ENCODE measurements at places on chromosomes 12 and 14.
A peak's percentile ranks its signal among the peaks of the same experiment; 100 is the strongest.

DNA sequence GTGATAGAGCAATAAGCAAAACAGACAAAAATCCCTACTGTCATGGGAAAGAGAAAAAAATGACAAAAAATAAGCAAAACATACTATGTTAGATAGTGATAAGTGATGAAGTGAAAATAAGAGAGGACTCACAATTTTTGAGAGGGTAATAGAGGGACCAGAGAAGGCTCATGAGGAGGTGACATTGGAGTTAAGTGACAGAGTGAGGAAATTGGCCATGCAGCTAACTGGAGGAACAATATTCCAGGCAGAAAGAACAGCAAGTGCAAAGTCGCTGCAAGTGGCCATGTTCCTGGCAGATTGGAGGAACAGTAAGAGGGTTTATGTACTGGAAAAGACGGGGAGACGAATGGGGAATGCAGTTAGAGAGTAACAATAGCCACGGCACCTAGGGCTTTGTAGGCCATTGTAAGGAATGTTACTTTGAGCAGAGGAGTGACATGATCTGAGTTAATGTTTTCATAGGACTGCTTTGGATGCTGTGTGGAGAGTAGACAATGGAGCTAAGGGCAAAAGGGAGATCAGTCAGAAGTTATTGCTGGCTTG is 1.4 kb upstream of the SAV1 start:
- DNase-seq: no peak

DNA sequence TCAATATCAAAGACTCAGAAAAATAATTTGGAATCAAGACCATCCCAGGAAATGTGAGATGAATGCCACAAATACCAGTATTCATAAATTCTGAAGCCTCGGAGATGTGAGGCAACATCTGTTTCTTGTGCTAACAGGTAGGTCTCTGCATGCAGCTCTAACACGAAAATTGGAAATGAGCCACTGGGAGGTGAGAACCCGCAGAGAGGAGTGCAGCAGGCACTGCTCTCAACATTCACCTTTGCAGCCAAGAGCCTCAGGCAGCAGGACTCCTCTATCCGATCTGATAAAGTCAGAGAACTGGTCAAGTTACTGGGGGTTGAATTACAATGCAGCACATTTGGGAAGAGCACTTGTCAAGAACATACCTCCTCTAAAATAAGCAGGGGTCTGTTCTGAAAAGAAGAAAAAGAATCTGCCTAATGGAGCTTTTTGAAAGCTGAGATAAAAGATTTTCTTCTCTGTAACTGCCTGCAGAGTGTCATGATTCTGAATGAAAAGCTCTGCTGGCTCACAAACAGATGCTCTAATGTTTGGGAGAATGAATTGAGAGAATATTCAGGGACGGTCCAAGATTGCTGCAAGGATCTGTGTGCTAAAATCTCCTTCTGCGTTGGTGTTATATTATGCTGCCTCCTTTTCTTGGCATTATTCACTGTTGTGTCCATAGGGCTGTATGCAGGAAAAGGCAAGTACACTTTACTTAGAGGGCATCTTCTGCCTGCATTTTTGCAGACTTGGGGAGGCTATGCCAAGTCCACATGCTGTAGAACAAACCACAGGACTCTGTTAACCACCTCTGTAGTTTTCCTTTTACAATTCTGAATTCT is 209.6 kb upstream of the KRR1 start:
- DNase-seq: peak; percentile 55

GRCh38 chr12:5503774-5504173 is 71.9 kb downstream of the NTF3 start:
- no peak for DNase-seq

DNA sequence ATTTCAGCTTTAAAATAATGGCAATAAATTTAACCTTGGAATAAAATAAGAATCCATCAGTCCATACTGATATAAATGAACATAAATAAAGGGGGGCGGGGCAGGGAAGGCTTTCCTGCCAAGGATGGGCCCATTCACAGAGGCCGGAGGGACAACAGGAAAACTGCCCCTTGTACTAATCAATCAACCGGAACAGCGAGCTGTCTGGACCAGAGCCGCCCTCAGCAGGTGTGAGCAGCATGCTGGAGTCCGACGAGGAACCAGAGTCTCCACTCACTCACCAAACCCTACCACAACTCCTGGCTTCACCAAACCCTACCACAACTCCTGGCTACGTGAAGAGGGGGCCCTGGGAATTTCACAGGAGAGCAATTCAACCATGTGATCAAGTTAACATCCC is 51.3 kb downstream of the RIMBP2 start:
- DNase-seq: peak; percentile 24

- DNase-seq: peak; percentile 35
Observed at GRCh38 chr14:65302571-65303189, 109.8 kb upstream of the FUT8 start.

GRCh38 chr12:108423486-108423885 is 84.4 kb upstream of the CMKLR1 start:
- no peak for DNase-seq

GRCh38 chr14:103372552-103373304 is 12.5 kb upstream of the MARK3 start:
- no peak for DNase-seq

DNA sequence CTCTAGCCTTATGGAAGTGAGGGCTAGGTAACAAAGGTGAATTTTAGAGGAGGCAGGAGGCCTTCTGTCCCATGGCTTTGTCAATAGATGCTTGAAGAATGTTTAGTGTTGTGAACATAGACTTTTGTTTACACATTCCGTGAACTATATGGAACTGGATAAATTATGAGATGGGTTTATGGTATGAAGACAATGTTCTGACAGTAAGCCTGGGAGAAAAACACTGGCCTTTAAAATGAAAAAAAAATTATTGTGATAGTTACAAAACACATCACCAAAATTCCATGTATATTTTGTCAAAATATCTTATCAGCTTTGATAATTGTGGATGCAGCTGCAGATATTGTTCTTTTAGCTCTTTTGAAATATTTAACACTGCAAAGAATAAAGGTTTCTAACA is 251.5 kb upstream of the DCN start:
- no peak for DNase-seq

GRCh38 chr12:108191938-108192337 is 62.9 kb downstream of the WSCD2 start:
- no peak for DNase-seq

- peak; percentile 58 for DNase-seq
Observed at GRCh38 chr14:75831455-75831854, 150.3 kb downstream of the TGFB3 start.

- DNase-seq: no peak
Observed at GRCh38 chr12:7787574-7788293, 1.5 kb upstream of the NANOG start.

GRCh38 chr12:116141110-116141832 is 136.2 kb downstream of the MED13L start:
- DNase-seq: no peak

DNA sequence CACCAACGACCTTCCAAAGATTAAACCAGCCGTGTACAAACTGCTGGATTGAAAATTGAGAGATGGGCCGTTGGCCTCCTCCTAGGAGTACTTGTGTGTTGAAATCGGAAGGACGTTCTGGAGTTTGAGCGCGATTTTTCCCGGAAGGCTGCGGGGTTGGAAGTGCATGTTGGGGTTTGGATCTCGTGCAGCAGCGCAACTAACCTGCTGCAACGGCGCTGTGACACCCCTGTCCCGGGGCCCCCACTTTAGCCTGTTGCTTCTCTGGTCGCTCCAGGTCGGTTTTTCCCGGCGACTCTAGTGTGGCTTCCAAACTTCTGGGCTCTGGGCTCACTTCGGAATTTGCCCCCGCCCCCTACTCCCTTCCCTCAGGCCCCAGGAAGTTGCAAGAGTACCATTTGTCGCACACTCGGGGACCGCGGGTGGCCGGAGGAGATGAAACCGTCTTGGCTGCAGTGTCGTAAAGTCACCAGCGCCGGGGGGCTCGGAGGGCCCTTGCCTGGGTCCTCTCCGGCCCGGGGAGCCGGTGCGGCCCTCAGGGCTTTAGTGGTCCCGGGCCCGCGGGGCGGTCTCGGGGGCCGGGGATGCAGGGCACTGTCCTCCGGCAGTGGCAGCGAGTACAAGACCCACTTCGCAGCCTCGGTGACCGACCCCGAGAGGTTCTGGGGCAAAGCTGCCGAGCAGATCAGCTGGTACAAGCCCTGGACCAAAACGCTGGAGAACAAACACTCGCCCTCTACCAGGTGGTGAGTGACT is at the start of gene ACSS3:
ACSS3 (plus strand) TSS at position 394 of the 756 bp plus-strand sequence; CDS start at position 436, 42 bp downstream.
- no peak for DNase-seq

- DNase-seq: peak; percentile 91
Observed at GRCh38 chr12:127620735-127621355, 646.1 kb upstream of the TMEM132C start.

- no peak for DNase-seq
Observed at GRCh38 chr14:99327458-99328250, 55.7 kb upstream of the BCL11B start.

GRCh38 chr14:88775532-88775931 is 17.2 kb downstream of the EML5 start:
- no peak for DNase-seq

DNA sequence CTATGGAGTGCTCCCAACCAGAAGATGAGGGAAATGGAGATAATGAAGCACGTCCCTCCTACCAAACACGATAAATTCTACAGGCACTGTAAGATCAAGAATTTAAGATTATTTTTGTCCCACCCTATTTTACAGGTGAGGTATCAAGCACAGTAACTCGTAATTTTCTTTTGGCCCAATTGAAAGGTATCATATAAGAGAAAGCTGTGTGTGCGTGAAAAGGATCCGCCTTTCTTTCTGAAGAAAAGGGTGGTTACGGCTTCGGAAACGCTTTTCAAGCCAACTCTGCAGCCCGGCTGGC is 733 bp upstream of the KLHDC2 start:
- no peak for DNase-seq

- DNase-seq: no peak
Observed at GRCh38 chr12:75890141-75890540, 141.4 kb downstream of the PHLDA1 start.

GRCh38 chr12:102812344-102812743 is 104.7 kb downstream of the PAH start:
- no peak for DNase-seq

GRCh38 chr12:27158297-27158696 is 75.9 kb upstream of the C12orf71 start:
- no peak for DNase-seq

DNA sequence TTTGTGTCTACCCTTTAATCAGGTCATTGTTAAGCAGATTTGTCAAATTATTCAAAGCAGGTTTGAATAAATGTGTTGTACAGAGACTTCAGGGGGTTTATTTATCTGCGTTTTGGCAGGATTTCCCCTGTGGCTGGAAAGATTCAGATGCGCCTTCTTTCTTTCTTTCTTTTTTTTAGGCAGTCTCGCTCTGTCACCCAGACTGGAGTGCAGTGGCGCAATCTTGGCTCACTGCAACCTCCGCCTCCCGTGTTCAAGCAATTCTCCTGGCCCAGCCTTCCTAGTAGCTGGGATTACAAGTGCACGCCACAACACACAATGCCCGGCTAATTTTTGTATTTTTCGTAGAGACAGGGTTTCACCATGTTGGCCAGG is 6.3 kb upstream of the NANOGNB start:
- DNase-seq: no peak

DNA sequence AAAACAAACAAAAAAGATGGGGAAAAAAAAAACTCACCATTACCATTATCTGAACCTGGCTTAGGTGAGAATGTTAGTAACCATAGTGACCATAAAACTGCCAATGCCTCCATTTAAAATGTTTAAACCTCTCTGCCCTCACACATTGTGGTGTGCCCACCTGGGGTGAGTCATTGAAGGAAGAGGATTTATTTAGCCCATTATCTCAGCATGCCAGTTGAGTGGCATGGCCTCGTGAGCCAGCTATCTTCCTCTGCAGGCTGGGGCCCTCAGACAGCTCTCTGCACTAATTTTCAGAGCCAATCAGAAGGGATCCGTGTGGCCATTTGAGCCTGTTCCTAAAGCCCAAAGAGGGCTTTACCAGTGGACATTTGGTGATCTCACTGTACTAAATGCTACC is 81.8 kb upstream of the CCDC198 start:
- DNase-seq: peak; percentile 48

DNA sequence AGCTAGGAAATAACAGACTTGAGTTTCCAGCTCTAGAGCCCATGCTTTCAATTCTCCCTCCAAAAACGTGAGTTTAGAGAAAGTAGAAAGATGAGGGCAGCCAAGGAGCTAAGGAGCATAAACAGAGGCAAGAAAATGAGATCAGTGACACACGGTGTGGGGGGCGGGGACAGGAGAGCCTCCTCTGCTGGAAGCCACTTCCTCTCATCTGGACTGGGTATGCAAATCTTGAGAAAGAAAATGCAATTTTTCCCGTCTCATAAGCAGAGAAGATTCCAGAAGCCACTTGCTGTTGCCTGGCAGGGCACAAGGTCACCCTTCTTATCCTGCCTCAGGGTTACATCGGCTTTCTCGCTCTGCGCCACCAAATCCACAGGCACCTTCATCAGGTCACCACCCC is 6.0 kb downstream of the OR10P1 start:
- no peak for DNase-seq

DNA sequence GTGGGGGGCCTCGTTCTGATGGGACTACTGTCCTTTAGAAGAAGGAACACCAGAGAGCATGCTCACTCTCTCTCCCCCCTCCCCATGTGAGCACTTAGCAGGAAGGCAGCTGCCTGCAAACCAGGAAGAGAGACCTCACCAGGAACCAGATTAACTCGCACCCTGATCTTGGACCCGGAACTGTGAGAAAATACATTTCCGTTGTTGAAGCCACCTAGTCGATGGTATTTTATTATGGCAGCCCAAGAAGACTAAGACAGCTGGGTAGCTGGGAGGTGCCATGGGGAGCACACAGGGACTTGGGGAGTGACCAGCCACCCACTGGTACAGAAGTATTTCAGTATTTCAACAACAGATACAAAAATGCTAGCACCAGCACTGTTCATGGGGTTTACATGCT is 59.0 kb downstream of the VCPKMT start:
- DNase-seq: no peak

DNA sequence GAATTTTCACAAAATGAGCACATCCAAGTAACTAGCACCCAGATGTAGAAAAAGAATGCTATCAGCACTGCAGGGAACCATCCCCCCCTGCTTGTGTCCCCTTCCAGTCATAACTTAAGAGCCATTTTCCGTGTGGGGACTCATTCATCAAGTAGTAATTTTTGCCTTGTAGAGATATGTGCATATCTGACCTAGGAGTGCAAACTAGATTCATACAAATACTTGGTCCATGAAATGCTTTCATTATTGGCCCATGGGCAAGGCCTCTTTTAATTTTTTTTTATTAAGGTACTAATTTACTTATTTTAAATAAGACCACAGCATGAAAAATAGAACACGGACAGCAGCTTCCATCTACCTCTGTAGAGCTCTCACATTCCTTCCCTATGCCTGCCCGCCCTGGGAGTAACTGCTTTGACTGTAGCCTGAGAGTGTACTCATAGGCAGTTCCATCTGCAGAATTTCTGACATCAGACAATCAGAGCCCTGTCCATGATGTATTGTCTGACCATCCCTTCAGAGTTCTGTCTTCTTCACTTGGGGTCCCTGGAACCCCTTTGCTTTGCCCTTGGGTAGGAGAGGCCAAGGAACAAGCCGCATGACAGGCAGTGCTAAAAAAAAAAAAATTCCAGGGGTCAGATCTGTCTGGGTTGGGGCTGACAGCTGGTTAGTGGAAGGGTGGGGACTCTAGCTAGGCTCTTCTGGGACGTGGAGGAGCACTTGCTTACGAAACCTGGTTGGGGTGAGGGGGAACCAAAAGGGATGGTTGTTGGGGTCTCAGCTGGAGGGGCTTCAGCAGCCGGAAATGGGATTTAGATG is 131.7 kb downstream of the C12orf75 start:
- no peak for DNase-seq

GRCh38 chr12:14138495-14138894 is 157.1 kb upstream of the GRIN2B start:
- no peak for DNase-seq

- DNase-seq: no peak
Observed at GRCh38 chr12:64387197-64387816, 3.3 kb downstream of the C12orf56 start.

- no peak for DNase-seq
Observed at GRCh38 chr12:6536894-6537579, 2.7 kb downstream of the GAPDH start.

Data from NCI-H1092 treated with DMSO at 0.1 percent for 48 hours (cell line).